Midbrain (tissue), 1 donor: ENCODE measurements at places on chromosomes 1 and 21.
A peak's percentile ranks its signal among the peaks of the same experiment; 100 is the strongest.

- no peak for DNase-seq
These were observed 77.7 kb downstream of the MAP3K7CL start for GRCh38 chr21:29208044-29208681.

DNA sequence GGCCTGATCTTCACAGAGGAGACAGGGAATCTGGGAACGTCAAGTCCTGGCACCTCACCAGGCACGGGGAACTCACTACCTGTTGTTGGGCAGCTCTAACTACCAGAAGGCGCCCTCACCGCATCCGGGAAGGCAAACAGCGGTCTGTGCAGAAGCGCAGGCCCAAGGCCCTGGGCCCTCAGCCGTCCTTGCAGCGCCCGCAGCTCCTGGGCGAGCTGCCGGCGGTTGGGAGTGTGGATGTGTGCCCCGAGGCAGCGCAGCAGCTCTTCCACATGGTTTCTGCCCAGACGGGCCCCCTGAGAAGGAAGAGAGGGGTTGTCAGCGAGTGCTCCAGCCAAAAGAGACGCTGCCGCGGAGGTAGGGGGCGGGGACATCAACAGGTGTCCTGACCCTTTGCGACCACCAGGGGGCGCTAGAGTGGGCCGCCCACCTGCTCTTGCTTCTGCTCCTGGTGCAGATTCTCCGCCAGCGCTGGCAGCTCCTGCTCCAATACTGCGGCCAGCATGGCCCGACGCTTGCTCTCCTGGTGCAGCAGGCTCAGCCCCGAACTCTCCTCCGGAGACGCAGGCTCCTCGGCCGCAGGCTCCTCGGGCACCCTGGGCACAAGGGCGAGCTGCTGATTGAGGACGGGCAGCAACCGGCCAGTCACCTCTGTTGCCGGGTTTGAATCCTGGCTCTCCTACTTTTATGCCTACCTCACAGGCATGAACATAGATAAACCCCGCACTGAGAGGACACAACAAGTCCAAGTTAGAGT lies 9.3 kb downstream of the MAP3K6 start:
- peak; percentile 28 for DNase-seq

DNA sequence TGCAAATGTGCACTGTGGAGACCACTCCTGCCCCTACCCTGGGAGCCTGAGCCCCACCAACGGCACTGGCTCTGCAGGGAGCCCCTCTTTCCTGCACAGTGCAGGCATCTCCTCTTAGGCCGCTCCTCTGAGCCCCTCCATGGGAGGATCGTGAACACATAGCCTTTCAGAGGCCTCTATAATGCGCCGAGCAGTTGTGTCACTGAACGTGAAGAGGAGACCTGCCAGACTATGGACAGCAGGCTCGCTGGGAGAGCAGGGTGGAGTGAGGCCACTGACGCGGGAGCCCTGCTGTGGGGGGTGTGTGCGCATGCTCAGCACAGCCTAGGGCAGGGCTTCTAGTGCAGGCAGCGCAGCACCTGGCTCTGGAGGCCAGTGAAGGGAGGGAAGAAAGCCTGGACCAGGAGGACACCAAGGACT lies 151.3 kb upstream of the COL6A1 start:
- DNase-seq, result no peak

DNA sequence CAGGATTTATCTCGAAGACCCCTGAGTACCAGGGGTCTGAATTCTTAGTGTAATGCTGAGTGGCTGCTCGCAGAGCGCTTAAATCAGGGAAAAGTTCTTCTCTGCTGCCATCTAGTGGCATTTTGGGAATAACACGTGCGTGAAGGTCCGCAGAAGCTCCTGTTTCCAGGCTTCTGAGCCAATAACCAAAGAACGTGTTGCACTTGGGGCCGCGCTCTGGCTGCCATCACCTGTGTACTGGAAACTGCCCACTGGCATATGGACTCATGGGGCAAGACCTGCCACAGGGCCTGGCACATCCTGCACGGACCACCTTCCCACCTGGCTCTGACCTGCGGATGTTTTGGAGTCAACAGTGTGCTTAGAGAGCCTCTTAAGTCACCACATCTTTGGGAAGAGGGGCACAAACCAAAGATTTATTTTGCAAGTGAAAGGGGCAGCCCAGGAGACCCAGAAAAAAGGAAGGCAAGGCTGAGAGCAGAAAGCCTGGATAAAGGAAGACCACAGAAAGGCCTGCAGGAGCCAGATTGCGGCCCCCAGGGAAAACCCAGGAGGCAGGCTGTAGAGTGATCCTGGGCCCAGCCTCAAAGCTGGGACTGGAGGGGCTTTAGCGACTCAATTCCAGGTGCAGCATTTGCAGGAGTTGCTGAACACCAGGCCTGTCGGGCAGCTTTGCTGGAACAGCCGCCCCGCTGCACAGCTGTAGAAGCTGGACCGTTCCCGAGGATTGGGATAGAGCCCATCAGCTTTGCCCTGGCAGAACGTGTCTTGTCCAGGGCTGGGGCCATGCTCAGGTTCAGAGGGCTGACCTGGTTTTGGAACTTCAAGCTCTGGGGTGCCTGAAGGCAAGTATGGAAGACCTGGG lies 13.0 kb downstream of the CHIT1 start:
- DNase-seq, result peak; percentile 88

- DNase-seq, result no peak
These were observed 63.0 kb downstream of the ROR1 start for GRCh38 chr1:63836830-63837229.

DNA sequence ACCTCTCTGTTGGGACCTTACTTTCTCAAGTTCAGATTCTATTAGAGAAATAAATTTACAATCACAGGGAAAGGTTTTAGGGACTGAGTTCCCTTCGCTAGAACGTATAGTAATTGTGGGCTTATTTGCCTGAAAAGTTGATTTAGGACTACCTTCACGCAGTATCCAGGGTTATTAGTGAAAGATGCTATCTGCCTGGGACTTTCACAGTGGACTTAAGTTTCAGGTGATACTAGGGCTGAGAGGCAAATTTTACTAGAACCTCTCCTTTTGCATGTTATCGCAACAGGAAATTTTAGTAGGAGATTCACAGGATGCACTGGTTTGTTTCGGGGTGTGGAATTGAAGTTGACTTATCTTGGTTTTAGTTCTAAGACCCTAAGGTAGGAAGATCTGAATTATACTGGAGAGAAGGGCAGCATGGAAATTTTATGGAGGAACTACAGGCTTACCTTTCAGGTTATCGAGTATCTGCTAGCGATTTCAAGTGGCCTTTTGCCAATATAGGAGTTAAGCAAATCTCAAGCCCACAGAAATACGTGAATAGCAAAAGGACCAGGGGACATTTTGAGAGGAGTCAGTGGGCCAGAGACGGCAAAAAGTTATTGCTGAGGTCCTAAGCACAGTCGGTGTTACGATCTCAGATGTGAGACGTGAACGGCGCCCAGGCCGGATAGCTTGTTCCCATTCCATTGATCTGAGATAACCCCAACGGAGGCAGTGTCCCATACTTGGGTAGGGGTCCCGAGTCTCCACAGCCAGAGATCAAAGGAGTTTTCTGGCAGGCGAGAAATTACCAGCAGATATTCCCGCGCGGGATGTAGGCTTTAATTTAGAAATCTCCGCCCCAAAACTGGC lies 723 bp upstream of the GNAI3 start:
- DNase-seq, result peak; percentile 68

GRCh38 chr1:95111014-95111413 lies 6.1 kb upstream of the TLCD4 start:
- DNase-seq, result no peak

DNA sequence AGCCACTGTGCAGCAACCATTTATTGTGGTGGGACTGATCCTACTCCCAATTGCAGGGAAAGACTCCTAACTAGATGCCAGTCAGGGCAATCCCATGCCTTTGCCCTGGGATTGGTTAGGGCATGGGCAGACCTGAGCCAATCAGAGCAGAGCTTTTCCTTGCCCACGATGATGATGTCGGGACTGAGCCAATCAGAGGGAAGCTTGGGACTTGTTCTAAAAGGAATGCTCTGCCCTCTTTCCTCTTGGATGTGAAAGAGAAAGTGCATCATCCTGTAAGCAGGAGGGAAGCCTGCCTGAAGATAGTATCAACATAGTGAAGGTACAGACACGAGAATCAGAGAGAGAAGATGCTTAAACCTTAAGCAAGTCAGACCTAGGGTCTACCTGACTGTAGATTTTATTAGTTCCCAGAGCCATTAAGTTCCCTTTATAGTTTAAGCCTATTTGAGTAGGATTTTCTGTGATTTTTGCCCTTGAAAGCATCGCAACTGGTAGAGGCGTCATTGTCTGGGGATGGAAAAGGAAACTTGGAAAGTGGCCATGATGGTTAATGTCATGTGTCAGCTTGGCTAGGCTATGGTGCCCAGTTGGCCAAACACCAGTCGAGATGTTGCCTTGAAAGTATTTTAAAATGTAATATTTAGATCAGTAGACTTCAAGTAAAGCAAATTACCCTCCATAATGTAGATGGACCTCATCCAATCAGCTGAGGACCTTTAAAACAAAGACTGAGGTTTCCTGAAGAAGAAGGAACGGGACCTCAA lies 19.9 kb downstream of the IRF2BP2 start:
- no peak for DNase-seq

- no peak for DNase-seq
These were observed 1.9 kb downstream of the TMEM79 start for GRCh38 chr1:156286061-156286460.

GRCh38 chr1:223820515-223820858 lies 25.3 kb downstream of the TP53BP2 start:
- no peak for DNase-seq

DNA sequence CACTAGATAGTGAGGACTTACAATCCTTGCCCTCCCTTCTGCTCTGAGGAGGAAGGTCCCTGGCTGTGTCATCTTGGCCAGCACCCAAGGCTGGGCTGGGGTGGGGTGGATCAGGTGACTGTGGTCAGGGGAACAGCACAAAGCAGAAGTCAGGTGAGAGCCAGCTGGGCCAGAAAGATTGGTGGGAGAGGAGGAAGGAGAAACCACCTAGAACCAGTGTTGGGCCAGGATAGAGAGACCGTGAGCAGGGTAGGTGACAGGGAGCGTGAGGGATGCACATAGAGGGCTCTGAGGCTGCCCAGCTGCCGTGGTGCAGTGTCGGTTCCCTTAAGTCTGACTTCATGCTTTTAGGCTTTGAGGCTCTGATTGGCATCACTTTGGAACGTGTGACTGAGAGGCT lies 22.7 kb downstream of the NCF2 start:
- no peak for DNase-seq

DNA sequence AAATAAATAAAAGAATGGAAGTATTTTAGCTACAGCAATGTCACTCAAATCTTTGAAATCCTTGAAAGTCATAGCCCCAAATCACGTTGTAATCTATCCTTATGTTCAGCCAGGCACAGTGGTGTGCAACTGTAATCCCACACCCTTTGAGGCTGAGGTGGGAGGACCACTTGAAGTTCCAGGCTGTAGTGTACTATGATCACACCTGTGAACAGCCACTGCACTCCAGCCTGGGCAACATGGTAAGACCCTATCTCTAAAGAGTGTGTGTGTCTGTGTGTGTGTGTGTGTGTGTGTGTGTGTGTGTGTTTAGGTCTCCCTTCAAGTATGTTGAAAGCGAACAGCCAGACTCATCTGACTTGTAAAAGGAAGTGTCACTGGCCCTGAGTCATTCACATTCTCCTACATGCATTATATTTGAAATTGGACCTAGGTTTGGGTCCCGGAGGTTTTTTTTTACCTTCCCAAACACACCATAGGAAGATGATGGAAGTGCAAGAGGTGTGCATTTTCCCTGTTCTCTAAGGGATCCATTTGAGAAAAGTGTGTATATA lies 50.1 kb downstream of the ZNF281 start:
- DNase-seq, result no peak

- no peak for DNase-seq
These were observed 74.5 kb upstream of the COL24A1 start for GRCh38 chr1:86231076-86231475.
